ENCODE measurements at places on chromosomes 3 and 15.

DNA sequence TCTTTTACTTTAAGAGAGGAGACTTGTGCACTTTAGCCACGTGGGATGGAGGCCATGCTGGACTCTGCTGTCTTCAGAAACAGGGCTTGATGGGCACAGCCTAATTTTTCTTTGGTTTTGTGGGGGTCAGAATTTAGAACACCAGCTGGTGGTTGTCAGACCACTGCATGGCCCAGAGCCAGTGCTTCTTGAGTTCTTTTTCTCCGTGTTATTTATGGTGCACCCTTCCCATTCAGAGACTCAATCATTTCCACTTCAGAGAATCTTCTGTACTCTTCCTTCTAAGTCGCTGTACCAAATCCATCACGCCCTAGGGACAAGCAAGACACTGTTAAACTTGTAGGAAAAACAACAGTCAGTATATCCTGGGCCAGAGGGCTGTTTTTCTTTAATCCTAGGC is 20.1 kb downstream of the PRR23A start:
- no peak for DNase-seq

DNA sequence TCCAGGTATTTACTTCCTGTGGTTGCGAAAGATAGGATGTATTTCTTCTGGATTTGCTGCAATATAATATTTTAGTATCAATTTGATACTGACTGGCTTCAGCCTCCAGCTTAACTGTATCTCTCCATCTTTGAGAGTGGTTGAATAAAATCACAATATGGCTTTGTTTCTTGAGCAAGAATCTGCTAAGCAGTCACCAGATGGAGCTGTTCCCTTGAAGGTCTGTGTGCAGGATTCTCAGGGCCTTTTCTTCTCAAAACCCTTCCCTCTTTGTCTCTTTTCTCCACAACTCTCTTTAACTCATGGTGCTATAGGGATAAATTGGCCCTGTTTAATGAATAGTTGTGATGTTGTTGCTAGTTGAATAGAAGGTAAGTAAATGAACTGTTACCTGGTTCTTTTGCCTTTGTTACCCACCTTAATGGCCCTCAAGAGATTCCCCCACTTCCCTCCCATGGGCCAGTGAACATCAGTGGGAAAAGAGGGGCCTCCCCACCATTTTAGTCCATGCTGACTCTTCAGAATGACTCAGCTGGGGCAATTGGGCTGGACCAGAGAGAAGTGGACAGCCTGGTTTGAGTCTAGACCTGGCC is 34.8 kb upstream of the RAB6B start:
- DNase-seq: no peak

DNA sequence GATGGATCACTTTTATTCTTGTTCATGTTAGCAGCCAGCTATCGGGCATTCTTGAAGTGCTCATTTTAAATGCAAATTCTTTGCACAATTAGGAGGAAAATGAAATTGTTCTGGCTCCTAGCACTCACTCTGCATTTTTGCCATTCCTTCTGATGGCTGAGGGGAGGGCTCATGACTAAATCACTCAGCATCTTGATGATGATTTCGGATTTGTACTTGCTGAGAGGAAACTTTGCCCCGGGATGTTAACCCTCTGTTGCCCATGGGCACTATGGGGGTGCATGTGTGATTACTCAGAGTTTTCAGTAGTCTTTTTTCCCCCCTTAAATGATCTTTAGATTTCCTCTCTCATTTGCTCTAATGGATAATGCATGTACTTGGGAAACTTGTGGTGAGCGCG is 299.6 kb upstream of the C2CD4B start:
- DNase-seq: no peak

DNA sequence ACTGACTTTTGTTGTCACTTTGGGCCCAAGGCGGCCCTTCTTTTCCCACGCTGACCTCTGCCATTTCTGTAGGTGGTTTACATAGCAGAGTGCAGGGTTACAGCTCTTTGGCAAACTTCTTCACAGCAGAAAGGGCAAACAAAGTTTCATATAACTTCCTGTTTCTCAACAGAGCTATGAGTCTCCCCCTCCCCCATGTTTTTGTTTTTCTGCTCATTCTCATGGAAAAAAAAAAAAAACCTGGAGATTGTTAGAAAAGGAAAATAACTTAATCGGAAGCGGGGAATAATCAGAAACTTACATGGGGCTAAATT is 342.0 kb upstream of the NR2F2 start:
- no peak for DNase-seq

DNA sequence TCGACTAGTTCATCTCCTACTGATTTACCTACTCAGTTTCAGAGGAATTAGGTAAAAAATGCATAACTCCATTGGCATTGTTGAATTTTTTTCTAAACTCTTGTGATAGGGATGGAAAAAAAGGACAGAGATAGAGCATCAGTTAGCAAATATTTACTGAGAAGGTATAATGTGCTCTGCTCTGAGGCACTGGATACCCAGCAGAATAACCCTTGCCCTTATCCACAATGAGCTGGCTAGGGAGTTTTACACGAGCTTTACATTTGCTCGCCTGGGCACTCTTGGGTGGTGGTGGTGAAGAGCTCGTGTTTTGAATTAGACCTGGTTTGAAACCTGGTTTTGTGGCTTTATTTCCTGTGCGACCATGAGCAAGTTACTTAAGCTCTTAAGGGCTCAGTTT is 149.6 kb downstream of the RORA start:
- DNase-seq: no peak

DNA sequence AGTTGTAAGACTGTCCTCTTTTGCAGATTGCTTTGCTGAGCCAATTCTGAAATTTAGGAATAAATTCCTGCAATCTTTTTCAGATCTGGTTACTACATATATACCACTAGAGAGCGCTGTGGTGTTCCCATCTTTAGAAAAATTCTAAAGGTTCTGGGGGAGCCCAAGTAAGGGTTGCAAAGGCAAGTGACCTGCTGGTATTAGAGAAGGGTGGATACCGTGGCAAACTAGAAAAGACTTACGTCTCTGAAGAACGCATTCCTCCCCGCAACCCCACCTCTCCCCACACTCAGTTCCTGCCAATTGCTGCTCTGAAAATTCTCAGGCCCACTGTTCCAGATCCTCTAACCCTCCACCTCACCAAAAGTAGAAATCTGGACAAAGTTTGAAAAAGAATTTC is 48.5 kb downstream of the EFHB start:
- no peak for DNase-seq

DNA sequence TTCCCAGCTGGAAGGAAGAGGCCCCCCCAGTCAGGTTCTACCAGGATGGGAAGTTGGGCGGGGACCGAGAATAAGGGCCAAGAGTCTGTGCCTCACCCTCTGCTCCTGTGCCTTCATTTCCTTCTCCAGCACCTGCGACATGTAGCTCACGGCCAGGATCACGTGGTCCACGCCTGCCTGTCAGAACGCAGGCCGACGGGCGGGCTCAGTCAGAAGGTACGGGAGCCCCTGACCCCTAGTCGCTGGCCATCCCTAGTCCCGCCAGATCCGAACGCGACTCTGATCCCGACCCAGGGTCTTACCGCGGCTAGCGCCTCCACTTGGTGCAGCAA is 489 bp downstream of the GMPPB start:
- peak; percentile 29 for DNase-seq

- no peak for DNase-seq
These were observed 17.8 kb upstream of the CMTM7 start for GRCh38 chr3:32373844-32374243.

DNA sequence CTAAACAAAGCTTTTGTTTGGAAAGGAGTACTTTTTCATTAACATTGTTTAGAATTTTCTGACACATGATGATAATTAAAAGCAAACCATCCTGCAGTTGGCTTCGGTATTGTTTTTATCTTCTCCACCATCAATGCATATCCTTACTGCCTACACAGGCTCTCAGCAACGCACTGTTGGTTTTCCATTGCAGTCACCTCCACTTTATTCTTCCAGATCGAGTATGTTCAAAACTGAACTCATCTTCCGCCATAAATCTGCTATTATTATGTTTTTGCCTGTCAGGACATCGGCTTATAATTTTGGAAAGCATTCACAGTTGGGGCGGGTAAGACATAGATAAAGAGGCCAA is 589 bp upstream of the SENP5 start:
- DNase-seq: no peak

- DNase-seq: no peak
These were observed 92.0 kb downstream of the PRICKLE2 start for GRCh38 chr3:64133272-64133671.

DNA sequence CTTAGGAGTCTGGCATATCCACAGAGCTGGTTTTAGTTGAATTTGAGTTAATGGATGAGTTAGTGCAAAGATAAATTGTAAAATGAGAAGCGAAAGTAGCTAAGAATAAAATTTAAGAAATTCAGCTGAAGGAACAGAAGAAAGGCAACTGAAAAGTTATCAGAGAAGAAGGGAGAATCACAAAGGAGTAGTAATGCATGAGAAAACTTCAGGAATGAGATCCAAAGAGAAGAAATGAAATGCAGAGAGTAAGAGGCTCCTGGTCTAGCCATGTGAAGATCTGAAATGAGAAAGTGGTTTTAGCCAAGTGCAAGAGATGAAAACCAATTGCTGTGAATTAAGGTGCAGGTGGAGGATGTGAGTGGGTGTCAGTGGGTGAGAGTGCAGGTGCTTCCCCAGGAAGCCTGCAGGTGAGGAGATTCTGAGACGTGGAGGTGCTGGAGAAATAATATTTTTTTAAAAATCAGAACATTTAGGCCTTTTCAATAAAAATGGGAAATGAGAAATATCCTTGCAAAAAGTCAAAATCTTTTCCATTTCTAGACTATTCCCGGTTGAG is 18.5 kb downstream of the KBTBD8 start:
- DNase-seq: no peak

DNA sequence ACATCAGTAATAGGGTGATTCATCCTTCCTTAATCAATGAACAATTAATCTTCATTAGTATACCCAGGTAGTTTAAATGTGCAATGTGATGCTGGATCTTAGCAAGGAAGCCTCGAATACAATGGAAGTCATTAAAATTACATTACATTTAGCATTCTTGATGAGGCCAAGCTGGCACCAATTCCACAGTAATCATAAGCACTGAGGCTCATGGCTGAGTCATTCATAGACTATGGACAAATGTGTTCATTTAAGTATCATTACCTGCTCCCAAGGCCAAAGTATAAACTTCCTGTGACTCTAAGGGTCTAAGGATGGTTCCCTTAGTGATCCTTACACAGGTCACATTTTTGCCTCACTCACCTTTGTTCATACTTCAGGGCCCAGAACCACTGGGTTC is 266.4 kb upstream of the CDIN1 start:
- DNase-seq: no peak

- no peak for DNase-seq
These were observed 544.1 kb upstream of the MDFIC2 start for GRCh38 chr3:70856414-70857162.

DNA sequence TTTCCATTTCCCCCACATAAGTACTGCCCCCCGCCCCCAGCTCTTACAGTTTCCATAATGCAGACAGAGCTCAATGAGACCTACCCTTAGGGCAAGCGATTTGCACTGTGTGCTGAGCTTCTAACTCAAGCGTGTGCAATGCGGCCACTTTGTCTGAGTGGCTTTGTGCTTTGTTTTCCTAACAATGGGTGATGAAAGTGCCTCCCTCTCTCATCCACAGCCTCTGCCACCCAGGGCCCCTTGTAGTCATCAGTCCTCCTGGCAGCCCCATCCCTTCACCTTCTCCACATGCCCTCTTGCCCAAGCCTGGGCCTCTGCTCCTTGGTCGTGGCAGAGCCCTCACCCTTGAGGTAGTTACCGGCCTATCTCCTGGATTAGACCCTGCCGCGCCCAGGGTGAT is 17.2 kb downstream of the DAPK2 start:
- DNase-seq: no peak

GRCh38 chr3:74862476-74862875 is 248.0 kb upstream of the CNTN3 start:
- DNase-seq: no peak

DNA sequence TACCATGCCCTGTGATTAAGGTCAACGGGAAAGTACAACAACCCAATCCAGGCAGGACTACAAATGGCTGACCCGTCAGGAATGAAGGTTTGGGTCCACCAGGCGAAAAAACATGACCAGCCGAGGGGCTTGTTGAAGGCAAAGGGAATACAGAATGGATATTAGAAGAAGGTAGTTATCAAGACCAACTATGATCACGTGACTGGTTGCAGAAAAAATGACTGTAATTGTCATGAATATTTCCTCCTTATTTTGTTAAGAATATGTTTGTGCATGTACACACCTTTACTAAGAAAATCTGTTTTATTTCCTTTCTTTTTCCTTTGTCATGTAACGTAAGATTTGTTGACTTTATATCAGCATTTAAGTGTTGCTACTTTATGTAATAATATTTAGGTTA is 22.9 kb upstream of the OSBPL11 start:
- no peak for DNase-seq

GRCh38 chr3:3578718-3579117 is 220.5 kb upstream of the LRRN1 start:
- no peak for DNase-seq

GRCh38 chr15:101121511-101122090 is 130.2 kb downstream of the CHSY1 start:
- no peak for DNase-seq

- no peak for DNase-seq
These were observed 287.6 kb downstream of the SOX2 start for GRCh38 chr3:181999314-181999713.

- no peak for DNase-seq
These were observed 21.9 kb downstream of the GABRA5 start for GRCh38 chr15:26888761-26889160.

DNA sequence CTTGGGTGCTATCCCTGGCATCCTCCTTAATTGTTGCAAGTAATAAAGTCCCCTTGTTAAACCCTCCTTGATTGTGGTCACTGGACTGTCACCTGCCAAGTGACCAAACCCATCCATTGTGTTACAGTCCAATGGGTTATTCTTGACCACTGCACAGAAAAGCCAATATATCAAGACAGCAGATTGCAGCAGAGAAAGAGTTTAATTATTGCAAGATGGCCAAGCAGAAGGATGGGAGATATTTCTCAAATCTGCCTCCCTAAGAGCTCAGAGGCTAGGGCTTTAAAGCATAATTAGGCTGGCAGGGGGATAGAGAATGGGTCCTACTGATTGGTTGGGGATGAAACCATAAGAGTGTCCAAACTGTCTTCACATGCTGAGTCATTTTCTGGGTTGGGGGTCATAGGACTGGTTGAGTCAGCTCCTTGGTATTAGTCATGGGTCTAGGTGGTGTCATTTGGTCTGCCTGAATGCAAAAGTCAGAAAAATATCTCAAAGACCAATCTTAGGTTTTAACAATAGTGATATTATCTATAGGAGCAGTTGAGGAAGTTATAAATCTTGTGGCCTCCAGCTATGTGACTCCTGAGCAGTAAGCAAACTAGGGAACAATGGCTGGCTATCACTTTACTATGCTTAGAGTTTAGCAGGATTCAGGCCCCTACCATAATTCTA is 19.1 kb upstream of the XYLB start:
- no peak for DNase-seq

Measured in activated CD8-positive, alpha-beta memory T cell treated with anti-CD3 and anti-CD28 coated beads for 1 hour (primary cell).